Right hindlimb (tissue), 1 donor: ENCODE measurements at places on chromosomes 1 and 21.

DNA sequence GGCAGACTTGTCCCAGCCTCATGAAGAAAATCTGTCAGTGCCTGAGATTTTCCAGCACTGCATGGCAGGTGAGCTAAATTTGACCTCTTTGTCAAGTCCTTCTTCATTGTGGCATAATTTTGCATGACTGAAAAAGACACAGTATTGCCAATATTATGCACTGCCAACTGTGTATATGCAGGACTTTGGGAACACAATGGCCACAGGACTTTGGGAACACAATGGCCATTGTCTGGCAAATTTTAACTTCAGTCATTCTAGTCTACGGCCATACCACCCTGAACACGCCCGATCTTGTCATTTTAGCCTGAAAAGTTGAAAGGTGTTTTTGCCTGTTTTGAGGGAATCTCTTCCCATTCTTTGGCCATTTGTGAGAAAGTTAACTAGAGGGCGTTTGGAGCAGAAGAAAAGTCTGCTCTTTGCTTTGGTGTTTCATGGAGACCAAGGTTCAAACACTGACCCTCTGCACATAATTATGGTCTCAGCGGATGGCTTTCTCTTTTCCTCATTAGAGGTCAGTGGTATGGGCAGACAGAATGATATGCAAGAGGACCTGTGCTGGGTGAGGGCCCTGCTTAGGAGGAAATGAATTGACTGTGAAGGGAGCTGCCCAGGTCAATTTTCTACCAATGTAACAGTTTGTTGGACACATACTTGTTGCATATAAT lies 72.4 kb upstream of the NEK7 start:
- DNase-seq = no peak

DNA sequence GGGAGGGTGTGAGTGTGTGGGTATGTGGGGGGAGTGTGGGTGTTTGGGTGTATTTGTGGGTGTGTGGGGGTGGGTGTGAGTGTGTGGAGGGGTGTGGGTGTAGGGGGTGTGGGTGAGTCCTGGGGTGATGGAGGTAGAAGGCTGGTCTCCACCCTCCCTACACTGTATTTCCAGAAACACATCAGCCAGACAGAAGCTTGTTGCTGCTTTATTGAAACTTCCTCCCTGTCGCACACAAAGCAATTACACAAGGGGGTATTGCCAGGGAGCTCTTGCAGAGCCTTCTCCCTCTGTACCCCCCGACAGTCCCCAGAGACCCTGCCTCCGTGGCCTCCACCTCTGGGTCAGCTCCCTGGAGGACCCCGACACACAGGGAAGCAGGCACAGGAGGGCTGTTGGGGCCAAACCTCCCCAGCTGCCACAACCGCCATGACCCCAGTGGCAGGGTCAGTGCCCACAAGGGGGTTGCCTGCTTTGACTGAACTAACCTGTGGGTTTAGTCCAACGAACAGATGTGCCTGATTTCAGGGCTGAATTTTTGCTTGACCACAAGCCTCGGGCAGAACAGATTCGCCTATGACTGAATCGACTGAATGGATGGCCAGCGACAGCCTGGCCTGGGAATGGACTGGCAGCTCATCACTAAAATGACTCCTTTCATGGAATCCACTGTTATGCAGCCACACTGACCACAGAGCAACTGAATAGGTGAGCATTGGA lies 9.1 kb upstream of the MATN1 start:
- no peak for DNase-seq

DNA sequence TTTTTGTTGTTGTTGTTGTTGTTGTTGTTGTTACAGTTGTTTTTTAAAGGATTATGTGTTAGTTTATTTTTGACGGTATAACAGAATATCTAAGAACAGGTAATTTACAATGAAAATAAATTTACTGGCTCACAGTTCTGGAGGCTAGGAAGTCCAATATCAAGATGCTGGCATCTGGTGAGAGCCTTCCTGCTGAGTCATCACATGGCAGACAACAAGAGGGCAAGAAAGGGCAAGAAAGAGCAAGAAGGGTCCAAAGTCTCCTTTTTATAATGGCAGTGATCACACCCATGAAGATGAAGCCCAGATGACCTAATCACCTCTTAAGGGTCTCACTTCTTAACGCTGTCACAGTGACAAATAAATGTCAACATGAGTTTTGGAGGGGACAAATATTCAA lies 142.1 kb downstream of the NEGR1 start:
- DNase-seq = no peak

DNA sequence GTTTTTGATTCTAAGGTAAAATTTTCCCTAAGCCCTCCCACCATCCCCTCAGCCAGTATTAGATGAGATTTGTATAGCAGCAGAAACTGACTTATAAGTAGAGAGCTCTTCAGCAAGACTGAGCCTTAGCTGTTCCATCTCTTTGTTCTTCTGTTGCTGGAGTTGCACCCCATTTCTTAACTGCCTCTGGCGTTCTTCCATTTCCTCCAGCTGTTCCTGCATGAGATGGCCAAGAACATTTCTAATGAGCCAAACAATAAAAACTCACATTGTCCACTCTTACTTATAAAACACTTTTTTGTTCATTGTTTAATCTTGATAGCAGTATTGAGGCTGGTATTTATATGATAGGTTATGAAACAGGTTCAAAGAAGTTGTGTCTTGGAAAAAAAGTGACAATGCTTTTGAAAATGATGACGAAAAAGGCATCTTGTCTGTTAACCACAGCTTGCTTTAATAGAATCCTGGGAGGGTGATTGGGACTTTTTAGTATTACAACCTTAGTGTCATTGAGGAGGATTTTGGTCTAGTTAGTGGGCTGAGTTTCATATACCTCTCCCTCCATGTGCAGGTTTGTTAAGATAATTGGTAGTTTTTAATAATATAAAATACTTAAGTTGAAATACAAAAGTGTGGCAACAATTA lies 18.3 kb downstream of the SYNC start:
- DNase-seq = peak; percentile 46

GRCh38 chr1:178716111-178716510 lies 8.9 kb upstream of the RALGPS2 start:
- DNase-seq = no peak

DNA sequence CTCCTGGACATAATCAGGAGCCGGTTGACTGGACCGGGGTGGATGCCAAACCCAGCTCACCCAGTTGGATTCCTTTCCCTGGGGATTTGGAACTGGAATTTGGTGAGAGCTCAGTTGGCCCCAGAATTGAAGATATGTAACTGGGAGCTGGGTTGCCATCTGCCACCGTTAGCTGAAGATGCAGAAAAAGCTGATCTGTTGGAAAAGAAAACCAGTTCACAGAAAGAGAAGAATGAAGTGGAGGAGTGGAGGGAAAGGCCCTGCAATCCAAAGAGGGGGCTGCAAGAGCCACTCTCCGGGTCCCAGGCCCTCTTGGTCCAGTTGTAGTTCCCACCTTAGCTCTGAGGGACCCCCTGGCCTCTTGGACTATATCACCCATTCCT lies 16.0 kb downstream of the TEX35 start:
- DNase-seq = no peak

- no peak for DNase-seq
These were observed 7.9 kb upstream of the GNPAT start for GRCh38 chr1:231232870-231233734.

GRCh38 chr1:47507881-47508701 lies 70.2 kb downstream of the FOXD2 start:
- peak; percentile 32 for DNase-seq

DNA sequence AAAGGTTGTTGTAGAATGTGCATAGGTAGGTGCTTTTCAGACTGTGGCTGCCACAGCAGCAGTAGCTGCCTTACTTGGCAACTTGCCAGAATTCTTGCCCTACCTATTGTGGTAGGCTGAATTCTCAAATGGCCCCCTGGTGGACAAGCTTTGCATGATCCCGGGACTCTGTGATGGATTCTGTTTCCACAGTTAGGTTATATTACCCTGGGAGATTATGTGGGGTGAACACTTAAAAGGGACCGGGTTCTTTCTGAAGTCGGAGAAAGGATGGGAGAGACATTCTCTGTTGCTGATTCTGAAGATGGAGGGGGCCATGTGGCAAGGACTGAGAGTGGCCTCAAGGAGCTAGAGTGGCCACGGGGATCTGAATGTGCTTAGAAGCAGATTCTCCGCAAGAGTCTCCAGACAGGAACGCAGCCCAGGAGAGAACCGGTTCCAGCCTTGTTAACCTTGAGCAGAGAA lies 32.1 kb upstream of the KCNE1 start:
- DNase-seq = no peak

- no peak for DNase-seq
These were observed 10.2 kb downstream of the SETSIP start for GRCh38 chr1:92065042-92065441.
